NB4 (cell line): ENCODE measurements at places on chromosomes 12 and 14.

GRCh38 chr12:132489078-132489601 lies 811 bp upstream of the FBRSL1 start:
- DNase-seq = peak; percentile 90

- no peak for DNase-seq
Observed at GRCh38 chr12:94269316-94269999, 121.1 kb downstream of the PLXNC1 start.

GRCh38 chr14:77032491-77032843 lies 4.0 kb upstream of the IRF2BPL start:
- DNase-seq = no peak

DNA sequence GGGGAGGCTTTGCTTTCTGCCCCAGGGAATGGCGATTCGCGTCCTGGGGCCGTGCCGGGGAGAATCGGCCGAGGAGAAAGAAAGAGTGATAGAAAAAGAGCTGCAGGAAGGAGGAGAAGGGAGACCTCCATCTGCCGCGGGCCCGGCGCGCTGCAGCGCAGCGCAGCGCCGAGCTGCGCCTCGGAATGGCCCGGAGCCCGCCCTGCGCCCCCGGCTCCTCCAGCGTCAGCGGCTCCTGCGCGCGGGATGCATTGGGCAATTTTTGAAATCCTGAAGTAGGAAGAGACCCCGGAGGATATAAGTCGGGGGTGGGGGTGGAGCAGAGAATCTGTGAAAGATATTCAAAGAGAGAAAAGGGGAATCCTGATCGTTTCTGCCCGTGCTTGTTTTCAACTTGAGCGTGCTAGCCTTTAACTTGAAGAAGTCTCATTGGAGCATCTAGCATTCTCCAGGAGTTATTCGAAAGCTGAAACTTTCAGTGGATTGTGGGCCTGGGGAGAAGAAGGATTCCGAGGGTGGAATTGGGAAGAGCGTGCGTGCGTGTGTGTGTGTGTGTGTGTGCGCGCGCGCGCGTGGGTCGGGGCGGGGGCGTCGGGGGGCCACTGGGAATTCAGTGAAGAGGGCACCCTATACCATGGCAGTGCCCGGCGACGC lies 441 bp downstream of the PDE3A start:
- peak; percentile 72 for DNase-seq

DNA sequence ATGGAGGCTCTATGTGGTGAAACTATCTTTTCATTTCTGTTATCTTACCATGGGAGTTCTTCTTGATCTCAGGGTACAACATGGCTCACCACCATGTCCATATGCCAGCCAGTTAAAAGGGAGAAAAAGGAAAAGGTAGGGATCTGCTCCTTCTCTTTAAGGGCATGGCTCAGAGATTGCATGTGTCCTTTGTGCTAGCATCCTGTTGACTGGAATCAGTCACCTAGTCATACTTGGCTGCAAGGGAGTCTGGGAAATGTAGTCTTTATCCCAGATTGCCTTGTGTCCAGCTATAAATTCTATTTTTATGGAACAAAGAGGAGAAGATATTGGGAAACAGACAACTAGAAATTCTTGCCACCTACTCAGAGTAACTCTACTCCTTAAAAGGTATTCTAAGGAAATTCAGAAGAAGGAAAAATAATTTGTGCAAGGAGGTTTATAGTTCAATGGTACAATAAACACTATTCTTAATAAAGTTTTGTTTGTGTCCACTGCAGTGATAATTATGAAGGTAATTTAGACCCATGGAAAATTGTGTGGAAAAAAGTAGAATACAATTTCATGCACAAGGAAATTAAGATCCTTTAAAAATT lies 86.4 kb upstream of the RPH3A start:
- DNase-seq = no peak

GRCh38 chr12:126950266-126950665 lies 1316.7 kb upstream of the TMEM132C start:
- no peak for DNase-seq

GRCh38 chr12:123991372-123991951 lies 18.4 kb downstream of the ZNF664 start:
- DNase-seq = no peak

DNA sequence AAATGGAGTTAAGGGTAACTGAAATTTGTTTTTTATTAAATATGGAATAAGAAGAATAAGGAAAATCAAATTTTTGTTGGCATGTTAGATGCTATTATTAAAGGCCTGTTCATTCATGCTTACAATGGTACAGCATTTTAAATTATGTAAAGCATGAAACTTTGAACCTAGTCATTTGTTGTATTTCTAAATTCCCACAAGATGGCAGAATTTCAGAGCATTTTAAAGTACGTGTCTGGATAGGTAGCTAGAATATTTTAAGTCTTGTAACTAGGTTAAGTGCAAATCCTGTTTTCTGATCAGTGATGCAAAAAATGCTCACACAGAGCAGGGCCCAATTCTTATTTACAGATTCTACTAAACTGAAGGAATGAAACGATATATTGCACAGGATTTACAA lies 585.6 kb upstream of the MIS18BP1 start:
- DNase-seq = peak; percentile 9

GRCh38 chr14:102928412-102929240 lies 6.2 kb downstream of the AMN start:
- DNase-seq = peak; percentile 87

DNA sequence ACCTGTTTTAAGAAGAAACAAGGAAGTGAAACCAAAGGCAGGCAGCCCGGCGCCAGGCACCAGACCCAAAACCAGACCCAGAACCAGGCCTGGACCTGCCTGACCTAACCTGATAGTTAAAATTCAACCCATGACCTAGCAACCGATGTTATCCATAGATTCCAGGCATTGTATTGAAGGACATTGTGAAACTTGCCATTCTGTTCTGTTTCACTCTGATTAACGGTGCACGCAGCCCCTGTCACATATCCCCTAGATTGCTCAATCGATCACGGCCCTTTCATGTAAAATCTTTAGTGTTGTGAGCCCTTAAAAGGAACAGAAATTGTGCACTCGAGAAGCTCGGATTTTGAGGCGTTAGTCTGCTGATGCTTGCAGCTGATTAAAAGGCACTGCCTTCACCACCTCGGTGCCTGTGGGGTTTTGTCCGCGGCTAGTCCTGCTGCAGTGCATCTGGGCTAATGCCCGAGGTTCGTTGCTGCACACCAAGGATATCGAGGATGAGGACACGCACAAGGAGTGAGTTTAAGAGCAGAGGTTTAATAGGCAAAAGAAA lies 262.5 kb upstream of the TMEM132C start:
- DNase-seq = peak; percentile 13

GRCh38 chr12:110649341-110649847 lies 35.5 kb downstream of the TCTN1 start:
- peak; percentile 62 for DNase-seq

DNA sequence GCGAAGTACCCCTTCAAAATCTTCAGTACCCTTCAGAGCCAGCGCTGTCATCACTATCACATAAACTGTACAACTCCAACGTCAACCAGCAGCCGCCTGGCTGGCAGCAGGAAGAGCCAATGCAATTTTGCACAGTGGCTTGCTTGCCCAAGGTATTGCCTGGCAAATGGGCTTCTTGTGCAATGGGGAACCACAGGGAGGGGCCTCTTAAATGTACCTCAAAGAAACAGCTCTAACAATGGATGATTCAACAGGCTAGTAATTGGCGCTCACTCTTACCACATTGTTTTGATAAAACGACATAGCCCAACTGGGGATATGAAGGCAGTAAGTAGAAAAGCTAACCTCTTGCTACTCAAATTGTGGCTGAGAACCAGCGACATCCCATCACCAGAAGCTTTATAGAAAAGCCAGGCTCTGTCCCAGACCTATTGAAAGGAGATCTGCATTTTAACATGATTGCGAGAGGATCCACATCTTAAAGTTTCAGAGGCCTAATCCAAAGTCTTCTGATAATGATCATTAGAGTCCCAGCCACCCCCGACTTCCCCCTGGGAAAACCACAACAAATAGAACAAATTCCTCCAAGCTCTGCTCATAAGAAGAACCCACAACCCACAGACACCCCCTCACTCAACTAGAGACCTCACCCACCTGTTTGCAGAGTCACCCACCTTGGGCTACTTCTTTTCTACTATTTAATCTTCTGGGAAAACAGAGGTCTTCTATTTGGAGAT lies 125.3 kb upstream of the HIF1A start:
- peak; percentile 98 for DNase-seq

DNA sequence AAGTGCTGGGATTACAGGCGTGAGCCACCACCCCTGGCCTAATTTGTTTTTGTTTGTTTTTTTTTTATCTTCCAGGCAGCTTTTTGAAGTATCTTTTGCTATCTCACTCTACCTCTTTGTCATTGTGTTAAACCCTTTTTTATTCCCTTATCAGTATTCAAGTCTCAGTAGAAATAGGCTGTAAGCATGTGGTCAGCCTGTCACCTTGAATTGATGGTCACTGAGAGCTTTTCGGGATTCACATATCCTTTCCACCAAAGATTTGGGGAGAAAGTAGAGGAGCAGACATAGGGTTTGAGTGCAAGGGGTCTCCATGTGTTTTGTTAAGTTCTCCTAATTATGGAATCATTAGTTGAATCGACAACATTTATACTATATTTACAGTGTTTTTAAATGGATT lies 36.4 kb downstream of the TMPO start:
- no peak for DNase-seq

- peak; percentile 84 for DNase-seq
Observed at GRCh38 chr12:55724226-55724939, 4.2 kb downstream of the RDH5 start.

DNA sequence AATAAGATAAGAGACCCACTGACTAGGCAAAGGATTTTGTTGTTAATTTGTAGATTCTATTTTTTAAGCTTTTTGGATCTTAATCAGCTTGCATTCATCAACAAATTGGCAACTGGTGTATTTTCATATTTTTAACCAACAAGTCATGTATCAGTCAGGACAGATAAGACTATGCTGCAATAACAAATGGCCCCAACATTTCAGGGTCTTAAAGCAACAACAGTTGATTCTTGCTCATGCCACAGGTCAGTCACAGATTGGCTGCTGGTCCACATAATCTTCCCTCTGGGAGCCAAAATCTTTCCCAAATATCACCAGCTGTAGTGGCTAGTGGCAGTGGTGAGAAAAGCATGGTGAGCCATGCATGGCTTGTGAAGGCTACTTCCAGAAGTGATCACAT lies 21.9 kb upstream of the SERPINA12 start:
- no peak for DNase-seq

DNA sequence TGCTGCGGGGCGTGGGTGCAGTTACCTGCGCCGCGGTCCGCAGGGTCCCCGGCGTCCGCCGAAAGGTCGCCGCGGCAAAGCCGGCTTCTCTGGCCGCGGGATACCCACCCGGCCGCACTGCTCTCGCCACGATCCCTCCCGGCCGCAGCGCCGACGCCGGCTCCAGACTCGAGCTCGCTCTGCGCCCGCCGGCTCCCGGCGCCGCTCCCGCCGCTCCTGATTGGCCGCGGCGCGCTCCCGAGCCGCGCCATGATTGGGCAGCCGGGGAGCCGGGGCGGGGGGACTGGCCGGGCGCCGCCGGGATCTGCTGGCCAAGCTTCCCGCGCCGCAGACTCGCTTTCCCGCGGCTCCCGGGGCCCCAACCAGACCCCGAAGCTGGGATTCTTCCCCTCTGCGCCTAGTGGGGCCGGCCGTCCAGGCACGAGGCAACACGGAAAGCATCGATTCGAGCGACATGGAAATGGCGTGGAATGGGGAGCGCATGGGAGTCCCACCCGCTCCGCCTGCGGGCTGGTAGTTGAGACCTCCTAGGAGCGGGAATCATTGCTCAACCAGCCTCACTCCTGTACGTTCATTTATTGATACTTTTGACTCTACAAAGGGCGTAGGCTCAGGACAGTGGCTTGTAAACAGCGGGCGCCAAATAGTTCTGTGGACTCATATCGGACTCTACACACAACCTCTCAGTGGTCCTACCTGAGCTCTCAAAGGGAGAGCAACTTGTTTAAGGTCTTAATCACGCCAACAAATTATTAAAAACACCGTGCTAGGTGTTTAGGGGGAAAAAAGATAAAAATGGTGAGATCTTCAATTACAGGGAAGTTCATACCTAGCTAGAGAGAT lies 36.4 kb upstream of the STON2 start:
- DNase-seq = no peak
